ENCODE measurements at places on chromosomes 16 and 17. TPM values are rescaled to one million over a fixed set of nuclear protein-coding genes. Genes with fewer than 3 reads are reported as not detected.
A peak's percentile ranks its signal among the peaks of the same experiment; 100 is the strongest.

GRCh38 chr17:69358688-69359596 is 32.0 kb upstream of the ABCA5 start:
- DNase-seq: peak; percentile 23

DNA sequence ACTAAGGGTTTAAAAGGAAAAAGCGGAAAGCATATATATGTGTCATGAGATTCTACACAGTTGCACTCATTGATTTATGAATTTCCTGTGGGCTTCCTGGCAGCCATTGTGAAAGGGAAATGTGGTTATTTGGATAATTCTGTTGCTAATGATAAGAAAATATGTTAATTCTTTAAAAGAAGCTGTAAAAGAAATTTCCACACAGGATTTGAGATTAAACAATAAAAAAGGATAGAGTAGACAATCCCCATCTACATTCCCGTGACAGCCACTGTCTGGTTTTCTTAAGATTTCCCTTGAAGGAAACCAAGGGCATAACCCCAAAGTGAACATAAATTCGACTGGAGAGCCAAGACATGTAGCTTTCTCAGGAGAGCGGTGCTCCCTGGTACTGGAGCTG is 397.5 kb downstream of the CPPED1 start:
- no peak for DNase-seq

- DNase-seq: no peak
Measured at GRCh38 chr16:80305410-80305809, 235.4 kb upstream of the DYNLRB2 start.

DNA sequence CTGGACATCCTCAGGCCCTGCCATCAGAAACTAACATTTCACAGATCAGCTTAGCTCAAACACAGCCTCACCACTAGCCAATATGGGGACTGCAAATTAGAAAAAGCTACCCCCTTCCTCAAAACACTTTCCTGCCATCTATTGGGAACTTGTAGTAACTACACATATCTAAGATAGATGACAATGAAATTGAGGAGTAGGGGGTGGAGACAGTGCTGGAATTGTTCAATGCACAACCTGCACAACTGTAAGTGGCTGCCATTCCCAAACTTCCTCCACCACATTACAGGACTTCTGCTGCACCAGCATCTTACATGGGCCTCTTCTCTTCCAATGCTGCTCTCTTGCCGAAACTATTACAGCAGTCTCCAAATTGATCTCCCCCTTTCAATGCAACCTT is 21.9 kb downstream of the AIPL1 start:
- DNase-seq: no peak

- DNase-seq: no peak
Measured at GRCh38 chr17:67671493-67671892, 46.2 kb upstream of the NOL11 start.

DNA sequence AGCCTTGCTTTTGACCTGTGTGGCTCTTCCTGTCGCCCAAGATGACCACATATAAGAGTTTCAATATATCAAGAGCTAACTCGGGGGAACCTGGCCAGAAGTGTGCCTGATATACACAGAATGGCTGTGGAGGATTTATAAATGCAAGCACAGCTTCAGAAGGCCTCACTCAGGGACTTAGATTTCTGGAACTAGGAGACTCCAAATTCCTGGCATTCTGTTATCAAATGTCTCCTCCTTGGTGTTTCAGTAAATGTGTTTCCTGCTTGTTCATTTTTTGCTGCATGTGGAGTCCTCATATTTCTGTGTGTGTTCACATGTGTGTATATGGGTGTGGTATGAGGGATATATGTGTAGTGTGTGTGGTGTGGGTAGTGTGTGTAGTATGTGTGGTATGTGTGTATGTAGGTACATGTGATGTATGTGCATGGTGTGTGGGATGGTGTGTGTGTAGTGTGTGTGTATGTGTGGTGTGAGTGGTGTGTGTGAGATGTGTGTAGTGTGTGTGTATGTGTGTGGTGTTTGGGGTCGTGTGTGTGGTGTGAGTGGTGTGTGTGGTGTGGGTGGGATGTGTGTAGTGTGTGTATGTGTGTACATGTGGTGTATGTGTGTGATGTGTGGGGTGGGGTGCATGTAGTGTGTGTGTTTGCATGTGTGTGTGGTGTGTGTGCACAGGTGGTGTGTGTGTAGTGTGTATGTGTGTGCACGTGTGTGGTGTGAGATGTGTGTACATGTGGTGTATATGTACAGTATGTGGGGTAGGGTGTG is 981 bp upstream of the CD300H start:
- DNase-seq: no peak

Gene PRR29
- not detected for total RNA-seq

Gene NFATC2IP
- 57.9 TPM for total RNA-seq
